Fibroblast of mammary gland (primary cell): ENCODE measurements at places on chromosomes 5 and 9.

DNA sequence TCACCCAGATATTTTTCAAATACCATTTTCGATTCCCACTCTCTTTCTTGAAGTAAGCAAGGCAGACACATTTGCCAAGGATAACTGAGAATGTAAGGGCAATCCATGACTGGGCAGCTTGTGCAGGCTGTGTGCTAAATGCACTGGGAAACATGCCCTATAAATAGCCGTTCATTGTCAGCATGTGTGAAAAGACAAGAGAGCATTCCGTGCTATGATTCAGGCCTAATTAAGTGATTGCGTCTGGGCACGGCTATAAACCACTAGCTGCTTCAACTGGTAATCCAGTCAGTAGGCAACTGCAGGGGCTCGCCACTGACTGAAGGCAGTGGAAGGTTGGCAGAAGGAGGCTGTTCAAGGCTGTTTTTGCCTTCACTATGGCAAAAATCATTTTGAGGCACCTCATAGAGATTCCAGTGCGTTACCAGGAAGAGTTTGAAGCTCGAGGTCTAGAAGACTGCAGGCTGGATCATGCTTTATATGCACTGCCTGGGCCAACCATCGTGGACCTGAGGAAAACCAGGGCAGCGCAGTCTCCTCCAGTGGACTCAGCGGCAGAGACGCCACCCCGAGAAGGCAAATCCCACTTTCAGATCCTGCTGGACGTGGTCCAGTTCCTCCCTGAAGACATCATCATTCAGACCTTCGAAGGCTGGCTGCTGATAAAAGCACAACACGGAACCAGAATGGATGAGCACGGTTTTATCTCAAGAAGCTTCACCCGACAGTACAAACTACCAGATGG lies at the start of gene HSPB3:
Gene HSPB3, plus strand, starts transcription at position 287 of the 745 bp plus-strand sequence. Its CDS starts 91 bp downstream, at position 378.
- DNase-seq = peak; percentile 18

GRCh38 chr5:68529581-68529980 lies 314.0 kb downstream of the PIK3R1 start:
- peak; percentile 63 for DNase-seq

GRCh38 chr9:99878651-99879050 lies 27.8 kb upstream of the STX17 start:
- DNase-seq = no peak

- DNase-seq = peak; percentile 73
These were observed at the start of gene RAI14 for GRCh38 chr5:34656001-34656699. Gene RAI14, plus strand, starts transcription at chr5:34656328. Its CDS starts 30,592 bp downstream, at chr5:34686920.

- no peak for DNase-seq
These were observed 884 bp upstream of the EGFLAM start for GRCh38 chr5:38257308-38258041.

- DNase-seq = no peak
These were observed 12.8 kb upstream of the MGAT1 start for GRCh38 chr5:180815293-180815917.
